ENCODE measurements at places on chromosomes 13 and 19.

DNA sequence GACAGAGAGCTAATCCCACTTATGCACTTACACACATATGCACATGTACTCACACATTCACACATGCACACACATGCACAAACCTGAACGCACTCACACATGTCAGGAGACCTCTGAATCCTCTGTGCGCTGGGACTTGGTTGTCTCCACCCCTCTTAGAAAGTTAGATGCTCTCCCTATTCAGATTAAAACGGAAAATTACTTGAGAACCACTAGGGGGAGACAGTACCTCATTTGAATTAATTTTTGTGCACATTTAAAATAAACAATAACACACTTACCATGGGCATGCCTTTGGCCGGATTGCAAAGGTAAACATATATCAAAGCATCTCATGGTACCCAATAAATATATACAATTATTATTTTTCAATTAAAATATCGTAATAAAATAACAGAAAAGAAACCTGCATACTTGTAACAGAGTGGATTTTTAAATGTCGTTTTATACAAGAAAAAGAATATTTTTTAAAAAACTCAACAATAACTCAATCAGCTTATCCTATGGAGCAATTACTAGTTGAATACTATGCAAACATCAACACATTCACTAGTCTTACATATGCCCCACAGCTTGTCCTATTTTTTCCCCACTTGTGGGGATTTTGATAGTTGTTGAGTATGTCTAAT, 9.5 kb upstream of the LILRB4 start:
- peak; percentile 1 for DNase-seq

DNA sequence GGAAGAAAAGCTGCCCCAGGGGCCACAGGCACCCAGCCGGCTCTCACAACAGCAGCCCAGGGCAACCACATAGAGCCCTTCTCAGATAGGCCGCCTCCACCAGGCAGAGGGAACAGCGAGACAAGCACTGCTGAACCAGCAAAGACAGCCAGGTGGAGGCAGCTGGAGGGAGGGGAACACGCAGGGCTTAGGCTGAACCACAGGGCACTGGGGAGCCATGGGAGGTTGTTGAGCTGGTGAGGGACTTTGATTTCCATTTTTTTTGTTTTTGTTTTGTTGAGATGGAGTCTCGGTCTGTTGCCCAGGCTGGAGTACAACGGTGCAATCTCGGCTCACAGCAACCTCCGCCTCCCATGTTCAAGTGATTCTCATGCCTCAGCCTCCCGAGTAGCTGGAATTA, 3.5 kb downstream of the GAMT start:
- DNase-seq: no peak

DNA sequence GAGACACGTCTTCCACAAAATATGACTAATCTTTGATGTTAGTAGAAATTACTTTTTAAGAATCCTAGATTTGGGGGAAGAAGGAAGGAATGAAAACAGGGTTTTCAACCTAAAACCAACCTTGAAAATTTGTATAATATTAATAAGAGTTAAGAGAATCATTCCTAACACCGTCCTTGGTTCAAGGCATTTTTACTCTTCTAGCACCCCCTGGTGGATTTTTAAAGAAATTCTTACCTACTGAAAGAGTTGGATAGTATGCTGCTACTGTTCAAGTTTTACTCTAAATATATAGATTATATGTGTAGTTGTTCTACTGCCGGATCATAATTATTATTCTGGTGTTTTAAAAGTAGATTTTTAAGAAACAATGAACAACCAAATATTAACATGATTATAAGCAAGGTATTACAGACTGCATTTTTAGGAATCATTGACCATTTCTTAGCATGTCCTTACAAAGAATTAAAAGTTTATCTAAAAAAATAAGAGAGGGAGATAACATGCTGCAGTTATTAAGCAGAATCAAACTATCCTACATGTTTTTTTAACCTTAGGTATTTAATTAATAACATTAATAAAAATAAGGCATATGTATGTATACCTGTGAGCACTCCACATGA, 7.4 kb upstream of the SLITRK6 start:
- DNase-seq: peak; percentile 53

GRCh38 chr19:40528533-40529092, 48.1 kb upstream of the SHKBP1 start:
- DNase-seq: no peak

DNA sequence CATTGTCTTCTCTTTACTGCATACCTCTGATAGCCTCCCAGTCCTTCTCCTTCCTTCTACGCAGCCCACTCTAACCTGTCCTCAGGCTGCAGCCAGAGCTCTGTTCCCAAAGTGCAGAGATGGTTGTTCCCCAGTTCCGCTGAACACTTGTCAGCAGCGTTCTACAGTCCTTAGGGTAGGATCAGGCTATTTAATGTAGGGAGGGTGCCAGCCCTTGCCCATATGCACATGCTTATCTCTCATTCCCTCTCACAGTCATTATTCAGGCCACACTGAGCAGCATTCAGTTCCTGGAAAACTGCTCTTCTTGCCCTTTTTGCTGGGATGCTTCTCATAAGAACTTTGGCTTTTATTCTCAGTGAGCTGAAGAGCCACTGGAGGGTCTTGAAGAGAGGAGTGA, 180.7 kb downstream of the MTUS2 start:
- no peak for DNase-seq

DNA sequence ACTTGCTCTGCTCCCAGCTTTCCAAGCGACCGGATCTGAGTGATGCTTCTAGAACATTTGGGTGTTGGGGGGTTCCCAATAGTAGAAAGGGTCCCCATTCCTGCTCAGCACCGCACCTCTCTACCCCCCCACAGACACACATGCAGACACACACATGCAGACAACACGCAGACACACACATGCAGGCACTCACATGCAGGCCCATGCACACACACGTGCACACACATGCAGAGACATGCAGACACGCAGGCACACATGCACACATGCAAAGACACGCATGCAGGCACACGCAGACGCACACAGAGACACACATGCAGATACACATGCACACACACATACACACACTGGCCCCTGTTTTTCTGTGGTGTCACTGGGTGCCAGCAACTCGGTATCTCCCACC, 23.8 kb downstream of the ONECUT3 start:
- DNase-seq: no peak

- DNase-seq: peak; percentile 51
Observed at GRCh38 chr13:102800145-102801041, 1.5 kb downstream of the BIVM start.

DNA sequence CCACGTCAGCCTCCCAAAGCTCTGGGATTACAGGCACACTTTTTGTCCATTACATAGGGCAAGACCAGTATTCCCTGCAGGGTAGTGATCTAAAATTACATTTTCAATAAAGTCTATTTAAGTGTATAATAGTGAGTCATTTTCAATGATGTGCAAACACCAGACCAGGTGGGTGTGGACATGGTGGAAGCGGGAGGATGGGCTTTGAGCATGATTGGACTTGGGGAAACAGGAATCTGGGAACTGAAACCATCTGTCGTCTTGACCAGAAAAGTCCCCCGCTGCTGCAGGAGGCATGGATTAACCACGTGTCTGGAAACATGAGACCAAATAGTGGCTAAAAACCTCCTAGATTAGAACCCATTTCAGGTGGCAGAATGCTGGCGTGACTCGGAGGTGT, 4.9 kb downstream of the FXYD3 start:
- DNase-seq: peak; percentile 80

GRCh38 chr19:6412447-6413091, 12.0 kb downstream of the KHSRP start:
- no peak for DNase-seq

DNA sequence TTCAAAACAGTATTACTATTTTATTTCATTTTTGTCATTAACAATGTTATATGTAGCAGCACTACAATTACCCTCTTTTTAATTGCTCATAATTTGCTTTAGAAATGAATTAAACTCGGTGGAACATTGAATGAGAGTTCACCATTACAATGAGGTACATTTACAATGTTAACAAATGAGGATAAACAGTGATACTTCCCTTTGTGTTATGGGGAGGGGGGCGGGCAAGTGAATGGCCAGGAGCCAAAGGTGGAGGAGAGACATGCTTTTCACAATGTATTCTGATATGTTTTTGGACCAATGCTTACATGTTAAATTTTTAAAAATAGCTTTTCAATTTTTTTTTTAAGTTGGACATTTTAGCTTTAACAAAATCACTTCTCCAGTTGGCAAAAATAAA, 34.2 kb downstream of the NALCN start:
- no peak for DNase-seq

DNA sequence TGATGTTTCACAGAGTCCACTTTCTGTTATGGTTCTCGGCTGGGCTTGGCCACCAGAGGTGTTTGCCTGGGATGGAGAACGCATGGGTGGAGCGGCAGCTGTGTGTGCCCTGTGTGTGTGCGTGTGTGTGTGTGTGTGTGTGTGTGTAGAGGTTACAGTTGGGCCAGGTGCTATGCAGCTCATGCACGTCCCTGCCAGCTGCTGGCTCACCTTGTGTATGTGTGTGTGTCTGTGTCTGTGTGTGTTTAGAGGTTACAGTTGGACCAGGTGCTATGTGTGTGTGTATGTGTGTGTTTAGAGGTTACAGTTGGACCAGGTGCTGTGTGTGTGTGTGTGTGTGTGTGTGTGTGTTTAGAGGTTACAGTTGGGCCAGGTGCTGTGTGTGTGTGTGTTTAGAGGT, 33.0 kb upstream of the PEG3 start:
- no peak for DNase-seq

DNA sequence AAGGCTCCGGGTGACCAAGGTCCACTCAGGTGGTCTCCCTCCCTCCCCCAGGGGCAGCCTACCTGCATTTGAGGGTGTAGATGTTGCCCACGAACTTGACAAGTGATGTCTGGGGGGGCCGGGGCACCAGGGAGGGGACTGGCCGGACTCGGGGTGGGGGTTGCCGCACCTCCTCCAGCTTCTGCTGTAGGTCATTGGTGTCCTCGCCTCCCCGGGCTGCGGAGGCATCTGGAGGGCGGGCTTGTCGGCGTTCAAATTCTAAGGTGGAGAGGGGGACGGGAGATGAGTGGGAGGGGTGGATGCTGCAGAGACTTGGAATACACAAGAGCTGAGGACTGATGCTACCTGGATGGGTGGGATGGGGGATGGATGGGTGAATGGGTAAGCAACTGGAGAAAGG, 5.3 kb upstream of the AKAP8L start:
- no peak for DNase-seq

DNA sequence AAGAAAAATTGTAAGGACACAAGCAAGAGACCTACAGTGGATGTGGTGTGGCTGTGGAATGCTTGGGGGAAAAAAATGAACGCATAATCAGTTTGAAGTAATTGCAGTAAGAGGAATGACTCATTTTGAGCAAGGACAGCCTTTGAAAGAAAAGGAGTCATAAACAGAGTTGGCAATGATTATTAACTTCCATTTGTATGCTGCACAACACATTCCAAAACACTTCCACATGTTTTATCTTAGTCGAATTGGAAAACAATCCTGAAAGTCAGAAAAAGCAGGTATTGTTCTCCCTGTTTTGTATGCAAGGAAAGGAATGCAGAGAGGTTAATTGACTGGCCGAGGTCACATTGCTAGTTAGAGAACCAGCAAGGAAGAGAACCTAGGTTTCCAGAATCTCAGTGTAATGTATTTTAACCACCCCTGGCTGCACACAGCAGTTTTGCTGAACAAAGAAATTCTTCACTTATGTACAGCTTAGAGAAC, 630.0 kb upstream of the MIR17HG start:
- peak; percentile 12 for DNase-seq

- no peak for DNase-seq
Observed at GRCh38 chr19:49114630-49115363, 627 bp downstream of the LIN7B start.

DNA sequence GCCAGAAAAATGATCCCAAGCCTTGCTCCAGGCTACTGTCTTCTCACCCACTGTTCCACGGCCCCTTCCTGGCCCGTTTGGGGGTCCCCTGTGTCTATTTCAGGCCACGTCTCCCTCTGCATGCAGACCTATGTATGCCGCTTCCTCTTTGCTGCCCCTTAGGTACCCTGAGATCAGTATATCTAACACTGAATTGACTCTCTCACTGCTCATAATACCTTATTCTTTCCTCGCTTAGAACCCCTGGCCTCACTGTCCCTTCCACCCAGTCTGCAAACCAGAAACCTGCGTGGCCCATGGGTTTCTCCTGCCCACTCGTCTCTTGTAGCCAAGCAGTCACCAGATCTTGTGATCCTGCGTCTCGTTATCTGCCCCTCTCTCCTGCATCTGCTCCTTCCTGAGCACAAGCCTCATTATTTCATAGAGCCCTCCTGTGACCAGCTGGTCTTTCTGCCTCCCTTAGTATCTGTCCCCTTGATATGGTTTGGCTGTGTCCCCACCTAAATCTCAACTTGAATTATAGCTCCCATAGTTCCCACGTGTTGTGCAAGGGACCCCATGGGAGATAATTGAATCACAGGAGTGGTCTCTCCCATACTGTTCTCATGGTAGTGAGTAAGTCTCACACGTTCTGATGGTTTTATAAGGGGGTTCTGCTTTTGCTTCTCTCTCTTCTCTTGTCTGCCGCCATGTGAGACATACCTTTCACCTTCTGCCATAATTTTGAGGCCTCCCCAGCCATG, 109.0 kb upstream of the RNF113B start:
- DNase-seq: no peak

DNA sequence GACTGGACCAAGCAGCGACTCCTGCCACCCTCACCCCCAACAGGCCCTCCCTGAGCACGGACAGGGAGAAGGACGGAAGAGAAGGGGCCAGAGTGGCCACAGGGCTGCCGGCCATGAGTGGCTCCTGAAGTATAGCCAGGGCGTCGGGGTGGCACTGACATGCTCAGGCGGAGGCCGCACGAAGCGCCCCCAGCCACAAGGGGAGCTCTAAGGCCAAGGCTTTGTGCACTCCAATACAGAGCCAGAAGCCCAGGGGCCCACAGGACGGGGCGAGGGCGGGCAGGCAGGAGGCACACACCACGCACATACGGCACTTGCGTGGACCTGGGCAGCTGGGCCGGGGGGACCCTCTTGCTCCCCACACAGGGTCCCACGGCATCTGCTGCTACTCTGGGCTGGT, 52.0 kb downstream of the KLF2 start:
- no peak for DNase-seq

DNA sequence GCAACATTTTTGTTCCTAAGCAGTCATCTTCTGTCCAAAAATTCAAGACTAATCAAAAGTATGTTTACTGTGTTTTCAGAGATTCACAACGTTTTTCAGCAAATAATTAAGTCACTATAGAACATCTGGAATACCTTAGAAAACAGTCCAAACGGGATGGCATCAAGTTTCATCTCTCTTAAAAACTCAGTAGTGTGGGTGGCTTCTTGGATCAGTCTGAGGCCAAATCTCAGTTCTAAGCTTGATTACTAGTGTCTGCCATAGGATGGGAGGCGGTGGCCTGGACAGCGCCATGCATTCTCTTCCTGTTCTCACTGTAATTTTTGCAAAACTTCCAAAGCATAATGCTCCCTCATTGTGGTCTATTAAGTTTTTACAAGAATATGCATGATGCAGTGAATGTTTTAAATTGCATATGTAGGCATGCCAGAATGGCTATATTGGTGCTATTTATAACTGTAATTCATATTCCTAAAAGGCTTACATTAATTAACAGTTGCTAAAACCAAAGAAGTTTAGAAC, 37.1 kb downstream of the ANKRD10 start:
- DNase-seq: no peak

All from fibroblast of the conjunctiva (primary cell).